T-helper 1 cell (primary cell): ENCODE measurements at places on chromosomes 1 and 21.

DNA sequence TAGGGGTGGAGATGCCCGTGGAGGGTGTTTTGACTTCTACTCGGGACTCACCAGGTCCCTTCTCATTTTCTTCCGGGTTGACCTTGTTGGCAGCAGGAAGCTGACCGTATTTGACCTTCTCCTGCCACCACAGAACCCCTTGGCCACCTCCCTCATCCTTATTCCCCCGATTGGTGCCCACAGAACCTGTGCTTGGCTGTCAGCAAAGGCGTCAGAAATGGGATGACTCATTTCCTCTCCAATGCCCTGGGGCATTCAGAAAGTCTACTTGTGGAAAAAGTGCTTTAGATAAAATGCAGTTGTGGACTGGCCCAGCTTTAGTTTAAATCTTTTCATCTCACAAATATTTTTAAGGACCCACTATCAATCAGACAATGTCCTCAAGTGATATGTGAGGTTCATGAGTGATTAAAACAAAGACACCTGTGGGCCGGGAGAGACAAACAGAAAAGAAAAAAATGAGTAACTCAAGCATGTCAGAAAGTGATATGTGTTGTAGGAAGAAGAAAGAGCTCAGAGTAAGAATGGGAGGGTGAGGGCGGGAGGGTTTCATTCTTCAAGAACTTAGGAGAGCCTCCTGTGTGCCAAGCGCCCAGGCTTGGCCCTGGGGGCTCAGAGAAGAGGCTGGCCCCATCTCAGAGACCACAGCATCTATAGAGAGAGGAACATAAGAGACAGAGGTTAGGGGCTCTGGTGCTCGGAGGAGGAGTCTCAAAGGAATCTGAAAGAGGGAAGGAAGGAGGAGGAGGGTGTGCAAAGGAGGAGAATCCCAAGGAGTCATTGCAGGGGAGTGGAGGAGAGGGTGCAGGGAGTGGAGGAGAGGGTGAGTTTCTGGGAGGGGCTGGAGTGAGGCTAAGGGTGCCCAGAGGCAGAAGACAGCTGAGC, 221.6 kb upstream of the VAMP3 start:
- DNase-seq, result no peak

- no peak for DNase-seq
Measured at GRCh38 chr21:37767984-37768383, 148.3 kb downstream of the KCNJ6 start.

GRCh38 chr1:161192476-161193465, 6.1 kb downstream of the ADAMTS4 start:
- peak; percentile 42 for DNase-seq

- no peak for DNase-seq
Measured at GRCh38 chr1:169149555-169150286, 43.2 kb downstream of the ATP1B1 start.

DNA sequence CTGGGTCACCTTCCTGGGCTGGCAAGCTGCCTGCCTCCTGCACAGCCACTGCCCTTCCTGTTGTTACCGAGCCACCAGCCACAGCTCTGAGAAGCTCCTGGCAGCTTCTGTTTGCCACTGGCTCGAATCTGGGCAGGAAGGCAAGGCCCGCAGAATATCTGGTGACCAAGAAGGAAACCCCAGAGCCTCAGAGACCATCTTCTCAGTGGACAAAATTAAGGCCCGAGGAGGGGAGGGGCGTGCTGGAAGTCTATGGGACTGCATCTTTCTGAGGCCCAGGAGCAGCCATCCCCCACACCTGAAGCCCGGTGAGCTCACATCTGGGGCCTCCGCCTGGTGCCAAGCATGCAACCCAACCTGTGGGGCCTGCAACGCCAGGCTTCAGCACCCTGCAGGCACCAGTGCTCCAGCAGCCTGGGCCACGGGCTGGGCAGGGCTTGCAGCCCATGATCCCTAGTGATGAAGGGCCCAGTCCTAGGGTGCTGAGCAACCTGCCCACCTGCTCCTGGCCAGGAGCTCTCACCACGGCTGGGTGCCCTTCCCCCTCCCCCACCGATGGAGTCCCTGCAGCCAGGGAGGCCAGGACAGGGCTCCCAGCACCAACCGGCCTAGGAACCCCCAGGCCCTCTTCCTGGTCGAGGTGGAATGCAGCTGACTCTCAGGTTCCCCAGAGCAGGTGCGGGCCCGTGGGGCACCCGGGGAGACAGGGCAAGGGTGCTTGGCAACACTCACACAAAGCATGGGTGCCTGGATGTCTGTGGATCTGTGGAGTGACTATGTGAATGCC, 879 bp downstream of the CPTP start:
- no peak for DNase-seq

GRCh38 chr21:31268090-31268489, 76.0 kb downstream of the TIAM1 start:
- no peak for DNase-seq

DNA sequence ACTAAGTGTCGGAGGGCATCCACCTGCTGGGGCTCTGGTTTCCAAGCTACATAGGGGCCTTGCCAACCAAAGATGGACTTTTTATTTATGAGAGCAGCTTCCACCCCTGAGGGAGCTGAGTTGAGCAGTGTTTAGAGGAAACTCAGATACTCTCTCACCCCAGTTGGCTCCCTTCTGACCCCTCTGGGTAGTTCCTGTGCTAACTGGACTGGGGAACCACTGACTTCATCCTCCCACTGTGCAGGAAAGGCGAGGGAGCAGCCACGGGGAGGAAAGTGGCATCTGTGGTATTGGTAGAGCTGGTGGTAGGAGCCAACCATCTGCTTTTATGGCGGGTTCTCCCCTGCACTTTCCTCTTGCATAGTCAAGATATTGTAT, 70.4 kb downstream of the MPZL1 start:
- DNase-seq, result no peak

DNA sequence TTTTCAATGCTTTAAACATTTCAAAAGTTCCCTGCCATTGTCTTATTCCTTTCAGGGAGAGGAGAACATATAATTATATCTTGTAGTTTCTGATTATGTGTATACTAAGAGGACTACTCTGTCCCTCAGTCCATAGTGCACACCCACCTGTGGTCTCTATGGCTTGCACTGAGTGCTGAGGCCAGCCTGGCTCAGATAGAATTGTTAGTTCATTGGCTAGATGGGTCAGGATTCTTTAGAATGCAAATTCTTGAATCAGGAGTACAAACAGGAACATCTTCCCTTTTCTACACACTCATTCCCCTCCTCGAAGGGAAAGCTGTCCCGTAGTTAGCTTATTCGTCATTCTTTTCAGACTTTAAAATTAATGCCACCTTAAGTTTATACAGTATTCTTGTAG, 8.2 kb downstream of the BACH1 start:
- DNase-seq, result no peak

GRCh38 chr1:172345077-172345476, 75.4 kb upstream of the C1orf105 start:
- no peak for DNase-seq

- no peak for DNase-seq
Measured at GRCh38 chr1:15070145-15070748, 83.3 kb upstream of the TMEM51 start.

DNA sequence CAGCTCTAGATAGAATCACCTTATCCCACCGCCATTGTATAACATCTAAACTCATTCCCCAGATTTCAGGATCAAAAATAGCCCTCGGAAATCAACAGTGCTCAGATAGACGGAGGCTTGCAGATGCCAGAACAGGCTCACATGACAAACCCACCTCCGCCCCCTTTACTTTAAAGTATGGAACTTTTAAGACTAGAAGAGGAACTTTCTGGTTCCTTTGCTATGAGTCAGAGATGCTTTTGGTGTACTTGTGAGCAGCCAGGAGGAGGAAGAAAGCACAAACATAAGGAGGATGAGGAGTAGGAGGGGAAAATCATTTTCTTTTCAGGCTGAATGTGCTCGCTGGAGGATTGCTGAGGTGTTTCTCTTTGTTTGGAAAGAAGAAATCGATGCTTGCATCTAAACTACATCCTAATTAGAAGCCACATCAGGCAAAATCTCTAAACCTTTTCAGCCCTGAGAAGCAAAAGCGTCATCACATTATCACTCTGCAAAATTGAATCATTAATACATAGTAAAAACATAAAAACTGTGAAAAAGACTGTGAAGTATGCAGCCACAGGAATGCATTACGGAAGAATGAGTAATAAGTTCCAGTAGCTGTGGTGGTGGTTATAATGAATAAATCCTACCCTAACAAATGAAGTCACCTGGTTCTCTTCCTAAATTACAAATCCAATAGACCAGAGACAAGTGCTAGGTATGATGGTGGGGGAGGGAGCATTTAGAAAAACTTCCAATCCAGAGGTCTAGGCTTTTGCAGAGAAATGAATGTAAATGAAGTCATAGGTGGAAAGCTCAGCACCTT, 251.3 kb downstream of the KCNH1 start:
- DNase-seq, result no peak

- DNase-seq, result no peak
Measured at GRCh38 chr21:41761934-41762635, 4.8 kb downstream of the RIPK4 start.

GRCh38 chr1:204576422-204576821, 60.2 kb downstream of the MDM4 start:
- no peak for DNase-seq

DNA sequence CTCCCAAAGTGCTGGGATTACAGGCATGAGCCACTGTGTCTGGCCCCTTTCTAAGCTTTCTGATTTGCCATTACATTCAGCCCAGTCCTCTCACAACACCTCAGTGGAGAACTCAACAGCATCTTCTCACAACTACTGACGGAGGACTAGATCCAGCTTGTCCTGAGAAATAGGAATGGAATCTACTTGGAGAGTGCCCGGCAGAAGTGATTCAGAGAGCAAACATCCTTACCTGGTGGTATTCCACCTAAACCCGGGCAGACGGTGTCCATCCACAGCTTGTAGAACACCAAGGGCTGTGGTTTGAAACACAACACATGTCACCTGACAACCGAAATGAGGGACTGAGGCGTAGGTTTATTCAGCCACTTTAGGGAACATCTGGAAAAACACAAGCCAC, 28.8 kb upstream of the CCSAP start:
- DNase-seq, result no peak

- DNase-seq, result no peak
Measured at GRCh38 chr1:42179275-42179674, 14.7 kb upstream of the GUCA2A start.
